ENCODE measurements at places on chromosomes 12 and 14.

- DNase-seq = no peak
Observed at GRCh38 chr12:7571257-7571656, 67.7 kb upstream of the CD163 start.

GRCh38 chr14:82805892-82806825 is 1272.5 kb upstream of the SEL1L start:
- DNase-seq = no peak

DNA sequence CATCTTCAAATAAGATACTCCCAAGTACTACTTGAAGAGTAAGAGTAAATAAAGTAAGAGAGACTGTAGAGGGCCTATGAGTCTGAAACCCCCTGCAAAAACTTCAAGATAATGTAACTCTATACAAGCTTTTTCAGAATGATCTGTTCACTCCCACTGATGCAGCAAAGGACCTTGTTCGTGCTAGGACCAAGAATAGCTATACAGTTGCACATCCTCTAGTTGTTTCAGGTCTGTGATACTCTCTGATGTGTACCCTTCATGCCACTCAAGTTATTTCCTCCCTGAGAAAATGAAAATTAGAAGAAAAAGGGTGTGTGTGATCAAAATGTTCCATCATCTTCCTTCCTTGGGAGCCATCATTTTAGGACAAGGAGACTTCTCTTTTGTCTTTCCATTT is 204.4 kb downstream of the ALX1 start:
- DNase-seq = no peak

DNA sequence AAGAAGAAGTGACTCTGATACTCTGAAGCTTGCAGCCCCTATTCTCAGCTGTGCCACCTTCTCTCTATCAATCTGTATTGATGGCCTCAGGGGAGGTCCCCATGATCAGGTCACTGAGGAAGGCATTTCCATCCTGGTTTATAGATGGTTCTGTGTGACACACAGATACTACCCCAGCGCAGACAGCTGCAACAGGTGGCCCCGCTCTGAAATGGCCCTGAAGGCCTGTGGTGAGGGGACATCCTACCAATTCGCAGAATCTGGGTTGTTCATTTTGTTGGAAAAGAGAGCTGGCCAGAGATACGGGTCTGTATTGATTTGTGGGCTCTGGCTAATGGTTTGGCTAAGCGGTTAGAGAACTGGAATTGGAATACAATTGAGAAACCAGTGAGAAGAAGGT is 21.7 kb downstream of the DLK1 start:
- DNase-seq = no peak

DNA sequence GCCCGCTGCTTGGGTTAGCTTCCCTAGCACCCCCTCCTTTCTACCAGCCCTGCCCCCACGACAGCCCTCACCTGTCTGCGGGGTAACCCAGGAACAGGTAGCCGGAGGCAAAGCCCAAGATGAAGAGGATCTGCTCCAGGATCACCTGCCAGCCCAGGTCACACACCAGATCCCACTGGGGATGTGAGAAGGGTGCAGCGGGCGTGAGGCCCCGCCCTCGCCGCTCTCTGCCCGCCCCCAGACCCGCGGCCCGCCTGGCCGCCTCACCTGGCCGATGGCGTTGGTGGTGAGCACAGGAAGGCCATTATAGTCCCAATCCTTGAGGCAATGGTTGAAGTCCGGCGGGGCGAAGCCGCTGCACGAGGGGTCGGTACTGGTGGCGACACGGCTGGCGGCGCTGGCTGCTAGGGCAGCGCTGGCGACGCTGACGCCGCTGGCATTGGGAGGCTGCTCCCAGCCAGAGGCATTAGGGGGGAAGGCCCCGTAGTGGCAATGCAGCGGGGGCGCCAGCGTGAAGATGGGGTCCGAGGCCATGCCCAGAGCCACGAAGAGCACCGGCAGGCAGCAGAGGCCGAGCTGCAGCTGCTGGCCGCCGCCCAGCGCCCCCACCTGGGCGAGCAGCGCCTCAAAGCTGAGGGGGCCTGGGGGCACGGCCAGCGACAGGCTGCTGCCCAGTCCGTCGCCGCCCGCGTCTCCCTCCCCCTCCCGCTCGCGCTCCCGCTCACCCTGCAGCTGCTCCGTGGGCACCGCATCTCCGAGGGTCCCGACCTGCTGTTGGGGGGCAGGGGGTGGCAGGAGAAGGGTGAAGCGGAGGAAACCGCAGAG is 794 bp downstream of the SLC22A17 start:
- no peak for DNase-seq

DNA sequence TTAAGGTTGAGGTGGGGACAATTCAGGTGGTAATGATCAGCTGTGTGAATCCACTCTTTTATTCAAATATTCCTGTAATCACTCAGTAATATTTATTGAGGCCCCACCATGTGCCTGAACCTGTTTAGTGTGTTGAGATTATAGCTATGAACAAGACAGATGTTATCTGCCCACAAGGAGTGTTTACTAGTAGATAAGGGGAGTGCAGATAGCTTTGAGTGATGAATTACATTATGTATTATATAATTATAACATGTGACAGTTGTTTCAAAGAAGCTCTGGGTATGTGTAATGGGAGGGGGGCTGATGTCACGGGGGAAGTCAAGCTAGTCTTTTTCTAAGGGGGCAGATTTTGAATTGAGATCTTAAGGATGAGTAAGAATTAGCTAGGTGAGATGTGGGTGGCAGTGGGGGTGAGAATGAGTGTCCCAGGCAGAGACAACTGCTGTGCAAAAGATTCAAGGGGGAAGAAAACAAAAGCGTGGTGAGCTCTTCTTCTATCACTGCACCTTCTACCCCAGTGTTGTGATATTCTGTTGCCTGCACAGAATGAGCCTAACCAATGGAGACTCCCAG is 21.3 kb upstream of the SRRM4 start:
- no peak for DNase-seq

- no peak for DNase-seq
Observed at GRCh38 chr14:81839056-81839455, 305.4 kb upstream of the SEL1L start.

DNA sequence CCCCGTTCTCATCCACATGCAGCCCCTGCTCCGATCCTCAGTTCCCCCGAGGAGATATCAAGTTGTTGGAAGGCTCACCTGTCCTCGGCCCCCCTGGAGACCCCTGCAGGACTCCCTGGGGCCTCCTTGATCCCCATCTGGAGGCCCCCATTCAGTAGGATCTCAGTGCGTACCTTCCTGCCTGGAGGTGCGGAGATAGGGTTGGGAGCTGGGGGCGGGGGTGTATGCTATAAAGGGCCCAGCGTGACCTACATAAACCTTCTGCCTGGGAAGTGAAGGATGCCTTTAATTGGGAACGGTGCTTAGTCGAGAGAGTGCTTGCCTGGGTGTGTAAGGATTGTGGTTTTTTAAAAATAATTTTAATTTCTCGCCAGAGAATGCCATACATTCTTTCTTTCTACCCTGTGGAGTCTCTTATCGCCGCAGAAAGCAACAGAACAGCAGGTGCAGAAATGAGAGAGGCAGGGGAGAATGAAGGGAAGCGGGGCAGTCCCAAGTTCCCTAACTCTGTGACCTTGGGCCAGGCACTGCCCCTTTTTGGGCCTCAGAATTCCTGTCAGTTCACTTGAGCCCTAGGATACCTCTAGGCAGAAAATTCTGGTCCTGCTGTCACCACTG is 153.7 kb downstream of the TSPAN9 start:
- no peak for DNase-seq

GRCh38 chr12:31019561-31019960 is 54.1 kb upstream of the DDX11 start:
- no peak for DNase-seq

- DNase-seq = no peak
Observed at GRCh38 chr12:92340003-92340402, 194.4 kb upstream of the BTG1 start.

DNA sequence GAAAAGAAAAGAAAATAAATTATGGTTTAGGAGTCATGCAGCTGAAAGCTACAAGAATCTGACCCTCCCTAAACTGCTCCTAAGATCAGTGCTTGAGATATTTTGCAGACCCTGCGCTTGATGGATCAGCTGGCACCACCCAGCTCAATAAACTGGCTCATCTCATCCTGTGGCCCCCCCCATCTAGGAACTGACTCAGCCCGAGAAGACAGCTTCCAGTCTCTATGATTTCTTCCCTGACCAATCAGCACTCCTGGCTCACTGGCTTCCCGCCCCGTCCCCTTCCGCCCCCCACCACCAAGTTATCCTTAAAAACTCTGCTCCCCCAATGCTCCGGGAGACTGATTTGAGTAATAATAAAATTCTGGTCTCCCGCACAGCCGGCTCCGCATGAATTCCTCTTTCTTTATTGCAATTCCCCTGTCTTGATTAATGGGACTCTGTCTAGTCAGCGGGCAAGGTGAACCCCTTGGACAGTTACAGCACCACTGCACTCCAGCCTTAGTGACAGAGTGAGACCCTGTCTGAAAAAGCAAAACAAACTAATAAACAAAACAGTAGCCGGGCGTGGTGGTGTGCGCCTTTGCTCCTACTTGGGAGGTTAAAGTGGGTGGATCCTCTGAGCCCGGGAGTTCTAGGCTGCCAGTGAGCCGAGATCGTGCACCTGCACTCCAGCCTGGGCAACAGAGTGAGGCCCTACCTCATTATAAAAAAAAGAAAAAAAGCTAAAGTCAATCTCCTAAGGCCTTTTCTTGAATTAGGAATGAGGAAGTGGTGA is 24.5 kb upstream of the SPTLC2 start:
- no peak for DNase-seq

DNA sequence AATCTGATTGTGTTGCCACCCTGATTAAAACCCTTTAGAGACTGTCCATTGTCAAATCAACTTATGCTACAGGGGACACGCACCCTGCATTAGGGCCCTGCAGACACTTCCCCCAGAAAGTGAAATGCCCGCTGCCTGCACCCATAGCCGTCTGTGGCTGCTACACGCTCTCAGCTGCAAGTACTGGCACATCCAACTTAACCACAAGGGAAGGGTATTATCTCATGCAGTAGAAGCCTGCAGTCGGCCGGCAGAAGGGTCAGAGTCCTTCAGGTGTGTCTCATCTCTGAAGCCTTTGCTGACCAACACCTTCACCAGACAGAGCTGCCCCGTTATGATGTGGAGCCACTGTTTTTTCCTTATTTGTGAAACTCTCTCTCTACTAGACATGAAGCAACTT is 20.8 kb downstream of the CFAP251 start:
- no peak for DNase-seq

DNA sequence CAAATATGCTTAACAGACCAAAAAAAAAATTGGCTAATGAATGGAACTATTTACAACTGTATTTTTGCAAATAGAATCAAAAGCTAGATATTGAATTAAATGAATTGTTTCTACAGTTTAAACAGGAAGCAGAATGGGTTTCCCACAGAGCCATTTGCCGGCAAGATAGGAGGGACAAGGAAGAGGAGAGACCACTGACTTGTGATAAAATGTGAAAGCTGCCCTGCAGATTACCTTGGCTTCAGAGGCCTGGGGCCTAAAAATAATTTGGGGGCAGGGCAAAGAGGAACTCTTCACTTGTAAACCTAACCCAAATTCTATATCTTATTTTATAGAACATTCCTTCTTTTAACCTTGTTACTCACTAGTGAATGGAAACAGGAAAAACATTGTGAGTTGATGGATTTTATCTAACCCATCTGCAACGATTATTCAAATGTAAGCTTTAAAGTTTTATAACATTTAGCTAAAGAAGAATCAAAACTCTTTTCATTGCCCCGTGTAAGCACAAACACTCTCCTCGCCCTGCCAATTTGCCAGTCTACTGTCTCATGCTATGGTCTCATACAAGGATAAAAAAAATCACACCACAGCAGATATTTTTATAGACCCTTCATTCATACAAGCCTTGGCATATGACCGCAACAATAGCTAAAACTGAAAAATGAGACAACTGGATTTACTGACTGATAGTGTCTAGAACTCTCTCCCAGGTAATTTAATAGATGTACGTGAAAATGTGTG is 49.5 kb upstream of the MDM1 start:
- no peak for DNase-seq

DNA sequence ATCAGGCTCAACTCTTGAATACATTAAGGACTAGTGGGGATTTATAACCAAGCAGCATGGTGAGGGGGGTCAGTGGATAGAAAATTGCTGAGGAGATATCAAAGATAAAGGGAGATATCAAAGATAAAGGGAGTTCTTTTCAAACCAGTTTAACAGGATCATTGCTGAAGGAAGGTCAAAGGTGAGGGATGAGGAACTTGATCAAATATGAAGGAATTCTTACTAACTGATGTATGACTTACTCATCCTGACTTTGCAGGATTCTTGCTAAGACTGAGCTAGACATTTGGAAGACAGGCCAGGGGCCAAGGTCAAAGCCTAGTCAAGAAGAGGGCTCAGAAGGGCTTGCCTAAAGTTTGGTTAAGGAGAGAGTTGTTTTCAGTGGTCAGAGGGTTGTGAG is 4.8 kb downstream of the ABHD4 start:
- DNase-seq = no peak

GRCh38 chr12:71888521-71888920 is 49.0 kb downstream of the TBC1D15 start:
- no peak for DNase-seq

DNA sequence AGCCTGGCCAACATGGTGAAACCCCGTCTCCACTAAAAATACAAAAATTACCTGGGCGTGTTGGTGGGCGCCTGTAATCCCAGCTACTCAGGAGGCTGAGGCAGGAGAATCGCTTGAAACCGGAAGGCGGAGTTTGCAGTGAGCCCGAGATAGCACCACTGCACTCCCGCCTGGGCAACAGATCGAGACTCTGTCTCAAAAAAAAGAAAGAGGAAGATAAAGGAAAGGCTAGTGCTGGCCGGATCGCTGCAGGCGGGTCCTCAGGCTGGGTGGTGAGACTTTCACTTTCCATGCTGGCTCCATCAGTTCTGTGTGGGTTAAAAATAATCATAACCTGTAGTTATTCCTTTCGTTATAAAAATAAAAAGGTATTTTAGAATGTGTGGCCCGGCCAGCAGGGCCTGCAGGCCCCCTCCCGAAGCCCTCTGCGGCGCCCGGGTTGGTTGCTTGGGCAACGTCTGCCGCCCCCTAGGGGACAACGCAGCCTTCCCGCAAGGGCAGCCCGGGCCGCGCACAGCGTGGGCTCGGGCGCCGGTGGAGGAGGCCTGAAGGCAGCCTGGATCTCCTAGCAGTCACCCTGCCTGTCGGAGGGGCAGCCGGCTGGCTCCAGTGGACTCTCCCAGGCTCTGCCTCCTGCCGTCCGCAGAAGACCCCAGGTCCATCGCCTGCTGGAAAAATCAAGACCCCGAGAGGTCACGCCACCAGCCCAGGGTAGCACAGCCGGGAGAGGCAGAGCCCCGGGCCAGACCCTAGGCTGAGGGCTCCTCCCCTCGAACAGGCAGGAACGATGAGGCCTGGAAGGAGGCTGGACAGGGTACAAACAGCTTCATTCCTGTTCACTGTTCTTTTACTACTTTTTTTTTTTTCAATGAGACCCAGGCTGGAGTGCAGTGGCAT is 5.0 kb upstream of the SLC25A47 start:
- peak; percentile 60 for DNase-seq

- no peak for DNase-seq
Observed at GRCh38 chr12:5648692-5649359, 216.9 kb downstream of the NTF3 start.
